ENCODE measurements at places on chromosomes 2 and 18. TPM values are rescaled to one million over a fixed set of nuclear protein-coding genes. Genes with fewer than 3 reads are reported as not detected.
A peak's percentile ranks its signal among the peaks of the same experiment; 100 is the strongest.

TUBB6 gene
- 450 TPM for total RNA-seq

GRCh38 chr2:72144274-72144631, 3.4 kb downstream of the CYP26B1 start:
- no peak for DNase-seq

DNA sequence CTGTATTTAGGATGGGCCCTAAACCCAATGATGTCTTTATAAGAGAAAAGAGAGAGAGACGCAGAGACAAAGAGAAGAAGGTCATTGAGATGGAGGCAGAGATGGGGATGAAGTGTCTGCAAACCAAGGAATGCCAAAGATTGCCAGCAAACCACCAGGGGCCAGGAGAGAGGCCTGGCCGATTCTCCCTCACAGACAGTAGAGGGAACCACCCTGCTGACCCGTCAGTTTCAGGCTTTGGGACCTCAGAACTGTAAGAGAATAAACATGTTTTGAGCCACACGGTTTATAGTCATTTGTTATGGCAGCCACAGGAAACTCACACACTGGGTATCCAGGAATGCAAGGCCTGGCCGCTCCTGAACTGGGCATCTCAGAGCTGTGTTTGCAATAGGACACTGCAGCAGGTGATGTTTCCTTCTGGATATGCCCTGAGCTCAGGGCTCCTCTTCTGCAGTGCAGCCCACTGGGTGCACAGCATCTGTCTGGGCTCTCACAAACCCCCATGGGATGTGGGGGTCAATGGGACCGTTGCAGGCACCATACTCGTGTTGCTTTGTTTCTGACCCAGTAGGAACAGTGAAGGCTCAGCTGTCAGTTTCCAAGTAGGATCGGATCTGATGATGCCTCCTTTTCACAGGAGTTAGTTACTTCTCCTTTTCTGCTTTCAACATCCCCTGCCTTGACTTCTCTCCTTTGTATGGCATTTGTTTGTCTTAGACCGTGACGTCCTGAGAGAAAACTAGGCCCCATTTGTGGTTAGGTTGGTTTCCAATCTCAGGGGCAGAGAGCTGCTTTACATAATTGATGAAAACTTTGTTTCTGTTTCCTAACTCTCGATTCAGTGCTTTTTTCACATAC, 20.8 kb downstream of the PTPN18 start:
- no peak for DNase-seq

GRCh38 chr2:61177727-61178549, 15.9 kb downstream of the C2orf74 start:
- DNase-seq: no peak

LONRF2 gene
- 9.6 TPM for total RNA-seq

KCNK3 gene
- 10.6 TPM for total RNA-seq

- DNase-seq: peak; percentile 71
Observed at GRCh38 chr2:240506406-240507059, 51.3 kb downstream of the ANKMY1 start.

DNA sequence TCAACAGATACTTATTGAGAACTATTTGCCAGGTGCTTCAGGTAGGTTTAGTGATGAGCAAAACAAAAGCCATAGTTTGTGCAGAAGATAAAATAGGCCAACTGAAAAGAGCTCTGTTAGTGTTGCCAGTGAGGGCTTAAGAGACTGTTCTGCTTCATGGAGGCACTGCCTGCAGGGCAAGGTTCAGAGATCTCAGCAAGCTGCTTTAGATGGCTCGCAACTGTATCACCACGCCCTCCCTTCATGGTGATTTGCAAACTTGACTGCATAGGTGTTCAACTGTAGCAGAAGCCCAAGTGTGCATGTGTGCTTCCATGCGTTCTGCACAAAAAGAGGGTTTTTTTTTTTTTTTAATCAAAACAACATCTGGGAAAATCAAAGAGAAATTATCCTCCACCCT, 84.5 kb downstream of the RAPH1 start:
- DNase-seq: no peak

DNA sequence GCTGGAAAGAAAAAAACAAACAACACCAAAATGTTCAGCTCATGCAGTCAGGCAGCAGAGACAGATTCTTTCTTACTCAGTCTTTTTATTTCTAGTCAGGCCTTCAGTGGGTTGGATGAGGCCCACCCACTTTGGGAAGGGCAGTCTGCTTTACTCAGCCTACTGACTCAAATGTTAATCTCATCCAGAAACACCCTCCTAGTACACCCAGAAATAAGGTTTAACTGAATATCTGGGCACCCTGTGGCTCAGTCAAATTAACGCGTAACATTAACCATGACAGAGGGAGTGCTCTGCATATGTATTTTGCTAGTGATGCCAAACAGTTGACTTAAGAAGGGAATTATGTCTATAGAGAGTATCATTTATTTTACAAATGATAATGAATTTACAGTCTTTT, 401.6 kb downstream of the PARD3B start:
- DNase-seq: no peak

RGPD4 gene
- not detected for total RNA-seq

GRCh38 chr2:226508683-226509082, 290.9 kb downstream of the IRS1 start:
- no peak for DNase-seq

DNA sequence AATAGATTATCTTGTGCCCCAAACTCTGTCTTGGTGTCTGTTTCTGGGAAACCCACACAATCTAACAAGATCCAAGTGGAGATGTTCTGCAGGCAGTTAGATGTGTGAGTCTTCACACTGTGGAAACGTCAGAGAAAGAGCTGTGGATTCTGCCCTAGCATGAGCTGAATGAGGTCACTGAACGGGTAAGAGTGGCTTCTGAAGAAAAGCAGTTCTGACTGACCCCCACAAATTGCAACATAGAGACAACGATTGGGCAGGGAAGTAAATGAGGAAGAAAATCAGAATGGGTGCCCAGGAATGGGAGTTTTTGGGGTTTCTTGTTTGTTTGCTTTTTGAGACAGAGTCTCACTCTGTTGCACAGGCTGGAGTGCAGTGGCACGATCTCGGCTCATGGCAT, 12.9 kb upstream of the RPL37A start:
- no peak for DNase-seq

DNA sequence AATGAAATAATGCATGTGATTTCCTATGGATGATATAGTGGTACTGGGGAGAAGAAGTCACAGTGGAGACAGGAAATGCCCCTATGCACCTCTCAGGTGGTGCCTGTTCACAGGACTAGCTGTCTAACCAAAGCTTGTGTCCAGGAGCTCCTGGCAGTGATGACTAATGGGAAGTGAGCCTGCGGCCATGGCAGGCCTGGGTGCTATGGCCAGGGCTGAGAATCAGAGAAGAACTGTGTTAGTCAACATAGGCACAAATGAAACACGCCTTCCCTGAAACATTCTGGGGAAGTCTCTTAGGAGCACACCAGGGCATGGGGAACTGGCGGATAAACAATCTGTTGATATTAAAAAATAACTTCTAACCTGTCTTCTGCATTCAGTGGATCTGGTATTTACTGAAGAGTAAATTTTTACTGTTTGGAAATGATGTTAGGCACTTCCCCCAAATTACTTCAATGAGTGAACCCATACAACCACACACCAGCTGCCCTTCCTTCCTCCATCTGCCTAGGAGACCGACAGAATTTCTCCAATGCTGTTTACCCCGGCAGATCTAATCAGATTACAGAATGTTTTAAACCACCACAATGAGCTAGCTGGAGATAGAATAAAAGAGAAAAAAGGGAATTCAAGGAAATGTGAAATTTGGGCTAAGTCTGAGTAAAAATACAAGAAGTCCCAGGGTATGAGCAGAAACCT, 67.4 kb downstream of the MEP1B start:
- no peak for DNase-seq

SETBP1 gene
- total RNA-seq: 38.1 TPM

- no peak for DNase-seq
Observed at GRCh38 chr2:124888431-124888830, 863.3 kb downstream of the CNTNAP5 start.

- DNase-seq: no peak
Observed at GRCh38 chr2:152826581-152827279, 108.3 kb downstream of the ARL6IP6 start.

DNA sequence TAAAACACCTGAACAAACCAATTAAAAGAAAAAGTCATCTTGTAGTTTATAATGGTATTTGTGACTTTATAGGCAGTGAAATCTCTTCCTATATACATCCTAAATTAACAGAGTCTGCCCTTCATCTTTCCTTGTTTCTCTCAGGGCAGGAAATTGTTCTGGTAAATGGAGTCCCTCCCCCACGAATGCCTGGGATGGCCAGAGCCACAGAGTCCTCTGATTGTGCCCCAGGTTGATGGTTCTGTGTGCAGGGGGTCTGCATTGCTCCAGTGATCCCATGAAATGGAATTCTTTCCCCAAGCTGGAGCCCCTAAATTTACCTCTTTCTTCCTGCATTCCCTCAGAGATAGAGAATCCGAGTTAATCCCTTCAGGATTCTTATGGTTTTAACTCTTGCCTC, 155.5 kb downstream of the MTX2 start:
- DNase-seq: no peak

GRCh38 chr2:231642631-231643494, 50.2 kb downstream of the TEX44 start:
- peak; percentile 97 for DNase-seq

- DNase-seq: no peak
Observed at GRCh38 chr18:67301592-67301991, 214.9 kb downstream of the DSEL start.

AFF3 gene
- 7.6 TPM for total RNA-seq

GRCh38 chr18:55400081-55400480, 187.9 kb downstream of the TCF4 start:
- DNase-seq: no peak

TNP1 gene
- not detected for total RNA-seq

CTNNA2 gene
- 2.9 TPM for total RNA-seq

DNA sequence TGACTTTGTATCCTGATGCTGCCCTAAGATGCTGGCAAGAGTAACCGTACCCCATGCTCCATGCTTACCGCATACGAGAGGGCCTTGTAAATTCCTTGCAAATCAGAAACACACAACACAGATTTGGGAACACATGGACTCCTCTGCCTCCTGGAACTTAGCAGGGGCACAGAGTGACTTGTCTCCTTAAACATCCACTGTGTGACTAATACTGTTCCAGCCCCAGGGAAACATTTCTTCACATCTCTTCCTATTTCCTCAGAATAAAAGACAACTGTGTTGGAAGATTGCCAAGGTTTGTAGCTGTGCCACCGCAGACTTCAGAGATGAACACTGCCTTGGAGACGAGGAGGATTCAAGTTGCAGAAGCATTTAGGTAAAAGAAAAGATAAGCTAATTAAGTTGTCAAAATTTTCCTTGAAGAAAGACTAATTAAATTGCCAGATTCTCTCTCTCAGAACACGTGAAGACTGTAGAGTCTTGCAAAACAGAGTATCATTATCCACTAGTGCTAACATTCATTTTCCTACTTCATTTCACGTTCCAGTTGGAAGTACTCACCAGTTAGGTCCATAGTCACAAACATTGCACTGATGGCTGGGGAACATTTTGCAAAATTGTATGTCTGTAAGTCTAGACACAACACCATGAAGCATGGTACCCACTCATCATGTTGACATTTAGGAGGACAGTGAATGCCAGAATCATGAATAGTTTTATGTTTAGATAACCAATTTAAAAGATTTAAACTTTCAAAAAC, 188.8 kb downstream of the TSN start:
- DNase-seq: no peak

DNA sequence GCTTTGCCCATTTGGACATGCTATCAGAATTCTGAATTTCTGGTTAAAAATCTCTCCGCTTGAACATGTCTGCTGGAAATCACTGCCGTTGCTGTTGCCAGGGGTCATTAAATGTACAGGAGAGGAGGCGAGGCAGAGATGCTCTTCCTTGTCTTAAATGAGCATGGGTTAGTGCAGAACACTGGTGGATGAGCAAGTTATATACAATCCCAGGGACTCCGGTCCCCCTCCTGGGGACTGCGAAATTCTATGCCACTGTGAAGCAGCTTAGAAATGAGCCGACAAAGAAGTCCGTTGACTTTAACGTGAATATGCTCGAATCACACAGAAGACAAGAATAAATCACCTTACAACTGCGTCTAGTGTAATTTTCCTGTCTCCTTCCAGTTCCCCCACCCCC, 95.1 kb upstream of the KLHL14 start:
- no peak for DNase-seq

Data from vagina (tissue), 2 donors.